Foreskin keratinocyte (primary cell): ENCODE measurements at places on chromosomes 6 and 20. TPM values are rescaled to one million over a fixed set of nuclear protein-coding genes. Genes with fewer than 3 reads are reported as not detected.

The EYS gene
- 0.07 and 0.14 TPM in 2 replicates for total RNA-seq

GRCh38 chr6:85482905-85483700 is 33.2 kb downstream of the NT5E start:
- DNase-seq: no peak

The DNAH8 gene
- total RNA-seq: under 0.01 TPM in 1 of 2 replicates, not detected in the other

- no peak for DNase-seq
These were observed 209.8 kb upstream of the PROKR2 start for GRCh38 chr20:5526516-5526915.

The MYL9 gene
- total RNA-seq: 5.3 and 7.7 TPM in 2 replicates
